Activated gamma-delta T cell treated with anti-CD3 and anti-CD28 coated beads, Interleukin-2, amount 50 U/mL, for 16 hours (primary cell): ENCODE measurements at places on chromosomes 7 and 10.

DNA sequence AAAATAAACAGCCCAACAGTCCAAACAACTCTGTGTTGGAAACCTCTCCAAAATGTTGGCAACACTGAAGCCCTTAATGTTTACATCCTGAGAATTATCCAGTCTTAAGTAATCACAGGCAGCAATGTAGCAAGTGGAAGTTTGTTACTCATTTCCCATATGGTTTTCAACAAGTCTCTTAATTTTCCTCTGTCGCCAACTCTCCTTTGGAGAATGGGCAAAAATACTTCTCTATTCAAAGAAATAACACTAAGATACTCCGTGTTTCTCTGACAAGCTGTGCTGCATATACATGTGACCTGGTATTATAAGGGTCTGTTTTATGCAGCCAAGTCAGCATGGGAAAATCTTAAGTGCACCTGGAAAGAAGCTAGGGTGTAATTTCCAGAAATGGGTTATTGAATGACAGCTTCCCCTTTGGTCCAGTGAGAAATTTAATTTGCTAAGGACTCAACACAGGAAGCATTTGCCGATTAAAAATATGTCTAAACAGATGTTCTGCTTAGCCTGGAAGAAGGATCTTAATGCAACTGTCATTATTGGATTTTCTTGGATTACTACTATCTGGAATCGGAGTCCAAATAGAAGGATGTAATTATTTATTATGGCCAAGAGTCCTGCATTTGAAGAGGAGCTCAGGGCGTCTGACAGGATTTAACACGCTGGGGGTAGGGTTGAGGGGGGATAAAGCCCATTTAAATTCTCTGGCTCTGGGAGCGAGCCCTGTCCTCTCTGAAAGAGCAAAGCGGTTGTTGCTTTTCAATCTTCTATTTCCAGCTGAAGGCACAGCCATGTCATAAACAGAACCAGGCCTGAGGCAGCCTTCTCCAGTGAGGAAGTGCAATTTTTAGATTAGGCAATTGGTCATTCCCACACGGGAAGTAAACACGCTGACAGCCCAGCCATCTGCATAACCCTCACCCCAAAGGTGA, 73.1 kb downstream of the TLL2 start:
- no peak for DNase-seq

GRCh38 chr7:154817224-154817896, 185.6 kb downstream of the PAXIP1 start:
- no peak for DNase-seq

GRCh38 chr10:131933696-131934086, 32.9 kb downstream of the PPP2R2D start:
- no peak for DNase-seq

DNA sequence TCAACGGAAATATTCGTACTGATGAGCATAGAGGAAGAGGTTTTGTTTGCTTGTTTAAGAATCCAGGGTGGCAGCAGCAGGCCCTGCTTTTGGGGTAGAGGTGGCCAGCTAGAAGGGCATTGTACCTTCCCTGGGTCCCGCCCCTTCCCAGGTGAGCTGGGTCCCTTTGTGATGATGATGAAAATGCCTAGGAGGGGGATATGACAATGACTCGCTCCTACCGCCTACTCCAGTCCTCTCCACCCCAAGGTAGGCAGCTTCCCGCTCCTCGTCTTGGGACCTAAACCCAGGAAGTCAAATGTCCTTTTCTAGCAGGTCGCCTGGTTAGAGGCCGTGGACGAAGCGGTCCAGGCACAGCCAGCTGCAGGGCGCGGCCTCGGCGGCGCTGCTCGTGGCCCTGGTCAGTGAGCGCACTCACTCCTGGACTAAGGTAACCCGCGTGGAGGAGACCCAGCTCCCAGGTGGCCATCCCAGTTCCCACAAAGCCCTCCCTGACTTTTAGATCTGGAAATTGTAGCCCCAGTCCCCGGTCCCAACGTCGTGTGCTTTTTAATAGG, 141.4 kb downstream of the LSMEM1 start:
- DNase-seq: no peak

GRCh38 chr10:36556468-36556867, 568.9 kb upstream of the ANKRD30A start:
- no peak for DNase-seq

- DNase-seq: no peak
These were observed 597.3 kb downstream of the CNTNAP2 start for GRCh38 chr7:146713934-146714333.

DNA sequence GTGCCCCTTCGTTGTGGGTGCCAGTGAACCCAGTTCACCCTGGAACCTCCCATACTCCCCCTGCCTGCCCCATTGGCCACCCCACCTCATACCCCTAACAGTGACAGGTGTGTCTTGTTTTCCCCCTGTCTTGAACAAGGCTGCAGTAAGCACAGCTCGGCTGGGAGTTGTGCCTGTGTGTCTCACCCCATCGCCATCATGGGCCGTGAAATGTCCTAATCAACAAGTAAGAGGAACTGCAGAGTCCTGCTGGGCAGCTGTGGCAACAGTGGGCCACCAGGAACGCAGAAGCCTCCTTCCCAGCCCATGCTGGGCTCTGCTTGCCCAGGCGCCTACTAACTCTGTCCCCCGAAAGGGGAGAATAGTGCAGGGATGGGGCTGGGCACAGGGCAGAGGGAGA, 91.6 kb downstream of the C10orf105 start:
- no peak for DNase-seq

DNA sequence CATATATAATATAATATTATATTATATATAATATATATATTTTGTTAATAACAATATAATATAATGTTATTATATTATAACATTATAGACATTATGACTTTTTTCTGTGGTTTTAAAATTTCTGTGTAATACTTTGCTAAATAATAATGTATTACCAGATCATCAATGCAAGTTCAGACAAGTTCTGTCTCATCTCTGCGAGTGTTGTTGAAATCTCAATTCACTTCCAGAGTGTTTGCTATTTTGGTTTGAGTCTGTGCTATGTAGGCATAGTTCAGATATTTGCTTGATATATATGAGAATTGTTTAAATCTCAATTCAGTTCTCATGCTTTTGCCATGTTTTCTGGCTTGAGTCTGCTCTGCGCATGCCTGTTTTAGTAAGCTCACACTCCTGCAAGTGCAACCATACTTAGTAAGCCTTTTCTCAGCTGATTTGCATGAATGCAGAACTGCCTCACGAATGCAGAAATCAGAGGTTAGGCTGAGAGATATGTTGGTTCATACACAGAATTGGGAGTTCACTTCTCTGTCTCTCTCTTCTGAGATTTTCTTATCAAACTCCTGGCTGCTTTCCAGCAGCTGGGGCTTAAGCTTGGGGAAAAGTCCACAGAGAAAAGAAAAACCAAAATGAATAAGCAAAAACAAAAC, 830.2 kb upstream of the SORCS1 start:
- DNase-seq: no peak

DNA sequence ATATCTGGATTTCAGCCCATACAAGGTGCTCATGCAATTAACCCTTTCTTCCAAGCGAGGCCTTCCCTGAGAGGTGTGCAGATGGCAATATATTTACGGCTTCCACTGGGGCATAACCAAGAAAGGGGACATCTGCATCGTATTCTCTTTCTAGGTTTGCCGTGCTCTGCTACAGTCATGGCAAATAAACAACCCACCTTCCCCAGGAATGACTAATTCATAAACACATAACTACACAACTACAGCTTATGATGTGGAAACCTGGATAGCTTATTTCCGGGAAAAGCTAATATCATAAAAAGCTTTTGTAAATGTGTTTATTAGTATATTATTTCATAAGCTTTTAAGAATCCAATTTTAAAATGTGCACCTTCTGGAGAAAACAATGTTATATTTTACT, 120.0 kb downstream of the CAMK1D start:
- no peak for DNase-seq

DNA sequence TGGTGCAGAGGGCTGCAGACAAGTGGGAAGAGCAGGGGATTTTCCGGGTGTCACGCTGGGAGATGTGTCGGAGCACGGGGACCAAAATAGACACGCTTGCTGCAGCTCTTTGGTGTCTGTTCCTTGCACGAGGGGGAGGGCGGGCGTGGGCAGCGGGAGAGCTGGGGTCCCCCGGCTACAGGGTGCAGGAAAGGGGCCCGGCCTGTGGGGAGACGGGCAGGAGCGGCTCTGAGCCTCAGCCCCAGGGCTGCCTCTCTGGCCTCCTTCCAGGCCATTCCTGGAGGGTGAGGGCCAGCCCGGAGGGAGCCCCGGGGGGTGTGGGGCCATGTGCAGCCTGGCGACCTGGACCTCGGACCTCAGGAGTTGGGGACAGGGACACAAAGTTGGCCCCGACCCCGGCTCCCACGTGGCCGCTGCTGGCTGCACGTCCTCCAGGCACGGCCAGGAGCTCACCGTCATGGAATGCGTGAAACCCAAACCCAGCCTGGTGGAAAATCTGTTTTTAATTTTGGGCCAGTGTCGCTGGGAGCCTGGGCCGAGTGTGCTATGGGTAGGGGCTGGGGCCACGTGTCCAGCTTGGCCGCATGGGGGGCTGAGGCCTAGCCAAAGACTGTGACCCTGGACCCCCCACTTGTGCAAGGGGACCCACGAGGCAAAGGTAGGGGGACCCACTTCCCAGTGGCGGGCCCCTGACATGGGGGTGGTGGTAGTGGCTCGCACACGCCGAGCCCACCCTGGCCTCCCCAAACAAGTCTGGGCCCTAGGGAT, 6.6 kb downstream of the TTYH3 start:
- no peak for DNase-seq

GRCh38 chr7:157410831-157411556, 74.2 kb downstream of the DNAJB6 start:
- no peak for DNase-seq

- no peak for DNase-seq
These were observed 14.0 kb upstream of the ATXN7L1 start for GRCh38 chr7:105890290-105890997.

- DNase-seq: no peak
These were observed 33.3 kb downstream of the CYCS start for GRCh38 chr7:25091779-25092178.

GRCh38 chr7:51311166-51311565, 5.4 kb downstream of the COBL start:
- DNase-seq: no peak

DNA sequence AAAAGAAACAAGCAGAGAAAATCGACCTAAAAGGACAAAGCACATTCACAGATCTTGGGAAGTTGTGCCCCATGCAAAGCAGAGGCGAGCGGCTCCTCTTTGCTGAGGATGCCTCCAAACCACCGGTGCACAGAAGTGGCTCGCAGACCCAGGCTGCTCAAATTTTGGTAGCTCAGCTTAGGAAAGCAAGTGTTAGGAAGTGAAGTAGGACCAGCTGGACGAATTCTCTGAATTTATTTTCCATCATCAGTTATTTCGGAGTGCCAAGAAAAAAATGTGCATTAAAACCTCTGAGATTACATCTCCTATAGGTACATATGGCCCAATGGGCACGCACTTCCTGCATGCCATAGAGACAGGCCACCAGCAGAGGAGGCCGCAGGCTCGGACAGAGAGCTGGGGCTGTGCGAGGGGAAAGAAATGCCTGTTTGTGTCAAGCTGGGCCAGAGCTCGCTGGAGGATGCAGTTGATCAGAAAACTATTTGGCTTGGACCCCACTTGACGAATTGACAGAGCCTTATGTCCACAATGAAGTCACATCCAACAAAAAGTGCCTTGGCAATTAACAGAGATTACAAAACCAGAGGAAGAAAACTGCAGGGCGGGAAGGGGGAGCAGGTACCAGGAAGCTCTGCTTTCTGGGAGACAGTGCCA, 122.3 kb upstream of the LYZL2 start:
- no peak for DNase-seq

GRCh38 chr10:121325490-121326231, 272.6 kb downstream of the FGFR2 start:
- DNase-seq: no peak

- DNase-seq: no peak
These were observed 173.8 kb downstream of the PARD3 start for GRCh38 chr10:34641147-34641912.

- no peak for DNase-seq
These were observed 13.0 kb downstream of the DNTT start for GRCh38 chr10:96317067-96317833.

GRCh38 chr7:21675255-21675654, 132.4 kb downstream of the DNAH11 start:
- DNase-seq: no peak

GRCh38 chr7:132979524-132979923, 102.4 kb downstream of the CHCHD3 start:
- DNase-seq: no peak

DNA sequence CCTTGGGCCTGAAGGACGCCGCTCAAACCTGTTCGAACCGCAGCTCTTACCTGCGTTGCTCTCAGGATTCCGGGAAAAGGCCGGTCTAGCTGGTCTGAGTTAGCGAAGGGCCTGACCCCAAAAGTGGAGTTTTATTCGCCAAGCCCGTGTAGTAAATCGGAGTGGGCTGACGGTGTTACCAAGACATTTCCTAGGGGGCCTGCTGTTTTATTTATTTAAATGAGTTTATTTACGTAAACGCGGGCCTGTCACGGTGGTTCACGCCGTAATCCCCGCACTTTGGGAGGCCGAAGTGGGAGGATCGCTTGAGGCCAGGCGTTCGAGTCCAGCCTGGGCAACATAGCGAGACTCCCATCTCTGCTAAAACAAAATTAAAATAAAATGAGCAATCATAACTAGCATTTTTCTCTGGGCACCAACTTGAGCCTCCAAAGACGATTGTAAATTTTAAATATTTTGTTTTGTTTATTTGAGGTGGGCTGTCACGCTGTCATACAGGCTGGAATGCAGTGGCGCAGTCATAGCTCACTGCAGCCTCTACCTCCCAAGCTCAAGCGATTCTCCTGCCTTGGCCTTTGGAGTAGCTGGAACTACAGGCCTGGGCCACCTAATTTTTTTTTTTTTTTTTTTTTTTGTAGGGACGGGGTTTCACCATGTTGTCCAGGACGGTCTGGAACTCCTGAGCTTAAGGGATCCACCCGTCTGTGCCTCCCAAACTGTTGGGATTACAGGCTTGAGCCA, 903 bp downstream of the ZNF655 start:
- no peak for DNase-seq

- no peak for DNase-seq
These were observed 2.4 kb downstream of the GNG11 start for GRCh38 chr7:93923942-93924341.

- no peak for DNase-seq
These were observed 333 bp downstream of the SMNDC1 start for GRCh38 chr10:110304394-110304779.

DNA sequence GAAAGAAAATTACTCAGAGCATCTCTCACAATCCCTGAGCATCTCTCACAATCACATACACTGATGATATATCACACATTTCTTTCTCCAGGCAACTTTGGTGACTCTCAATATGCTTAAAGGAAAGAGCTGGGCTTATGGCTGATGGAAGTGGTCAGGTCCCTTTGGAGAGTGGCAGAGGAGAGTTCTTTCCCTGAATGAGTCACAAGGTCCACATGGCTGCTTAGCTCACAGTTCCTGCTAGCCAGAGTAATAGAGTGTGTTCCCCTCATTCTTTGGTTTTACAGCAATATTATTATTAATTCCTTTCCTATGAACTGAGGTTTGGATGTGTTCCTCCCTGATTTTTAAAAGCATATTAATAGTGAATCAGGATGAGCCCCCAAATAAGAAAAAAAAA, 287.4 kb downstream of the C7orf25 start:
- DNase-seq: no peak

DNA sequence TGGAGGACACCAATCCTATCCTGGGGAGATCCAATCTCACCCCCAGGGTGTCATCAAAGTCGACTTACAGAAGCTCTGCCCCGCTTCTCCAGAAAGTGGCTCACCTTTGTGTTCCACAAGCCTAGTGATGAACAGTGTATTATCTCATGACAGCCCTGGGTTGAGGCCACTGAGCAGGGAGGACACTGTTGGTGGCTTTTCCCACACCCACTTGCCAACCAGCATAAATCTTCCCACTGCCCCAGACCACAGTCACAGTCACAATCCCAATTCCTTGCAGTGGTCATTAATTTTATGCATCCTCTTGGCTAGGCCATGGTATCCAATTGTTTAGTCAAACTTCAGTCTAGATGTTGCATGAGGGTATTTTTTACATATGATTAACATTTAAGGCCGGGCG, 18.4 kb downstream of the TNS3 start:
- no peak for DNase-seq
